ENCODE measurements at places on chromosomes 6 and 20.

DNA sequence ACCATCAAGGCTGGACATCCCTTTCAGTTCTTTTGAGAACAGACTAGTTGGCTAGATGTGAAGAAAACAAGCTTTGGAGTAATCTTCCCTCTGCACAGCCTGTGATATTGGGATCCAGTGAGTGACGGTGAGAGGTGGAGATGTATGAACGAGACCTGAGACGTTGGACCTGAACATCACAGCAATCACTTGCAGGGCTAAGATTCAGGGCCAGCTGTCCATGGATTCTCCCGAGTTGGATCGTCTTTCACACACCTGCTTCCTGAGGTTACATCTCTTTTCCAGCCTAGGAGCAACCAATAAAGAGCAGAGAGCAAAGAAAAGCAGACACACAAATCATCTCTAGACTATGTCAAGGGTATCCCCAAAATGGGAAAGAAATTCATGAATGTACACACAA lies 30.0 kb upstream of the TMEM14A start:
- DNase-seq: no peak

DNA sequence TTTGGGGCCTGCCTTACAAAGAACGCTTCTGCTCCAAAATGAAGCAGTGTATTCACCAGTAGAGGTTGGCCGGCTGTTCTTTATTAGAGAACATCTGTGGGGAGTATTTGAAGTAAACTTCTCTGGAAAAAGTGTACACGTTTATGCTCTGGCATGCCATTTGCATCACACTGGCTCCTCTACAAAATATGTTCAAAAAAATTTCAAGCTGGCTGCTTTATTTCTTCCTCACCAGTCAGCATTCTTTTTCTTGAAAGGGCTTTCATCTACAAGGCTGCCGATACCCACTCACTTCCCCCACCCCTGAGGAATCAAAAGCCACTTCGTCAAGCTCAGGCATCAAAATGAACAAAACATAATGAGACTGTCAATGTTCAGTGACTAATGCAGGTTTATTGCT lies 294.1 kb downstream of the TFAP2B start:
- DNase-seq: no peak

DNA sequence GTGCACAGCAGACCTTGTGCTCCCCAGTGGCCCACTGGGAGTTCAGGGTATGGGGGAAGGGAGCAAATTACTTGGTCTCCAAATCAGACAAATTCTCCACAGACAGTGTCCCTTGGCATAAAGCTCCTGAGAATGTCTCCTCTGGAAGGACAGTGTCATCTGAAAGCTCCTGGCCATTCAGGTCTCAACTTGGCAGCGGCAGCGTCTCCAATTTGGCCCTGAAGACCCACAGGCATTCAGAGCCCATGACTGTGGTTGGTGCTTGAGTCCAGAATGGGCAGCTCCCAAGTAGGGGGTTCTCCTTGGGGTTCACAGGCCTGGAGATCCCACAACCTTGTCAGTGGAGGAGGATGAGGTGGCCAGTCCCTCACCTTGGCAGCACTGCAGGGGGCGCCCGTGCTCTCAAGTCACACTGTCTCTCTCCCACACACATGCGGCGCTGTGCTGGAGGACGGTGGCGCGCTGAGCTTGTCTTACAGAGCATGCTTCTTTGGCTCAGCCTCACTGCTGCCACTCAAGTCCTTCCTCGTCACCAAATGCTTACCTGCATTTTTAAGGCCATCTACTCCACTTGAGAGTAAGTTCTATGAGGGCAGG lies 20.7 kb downstream of the DYNLRB1 start:
- peak; percentile 41 for DNase-seq

DNA sequence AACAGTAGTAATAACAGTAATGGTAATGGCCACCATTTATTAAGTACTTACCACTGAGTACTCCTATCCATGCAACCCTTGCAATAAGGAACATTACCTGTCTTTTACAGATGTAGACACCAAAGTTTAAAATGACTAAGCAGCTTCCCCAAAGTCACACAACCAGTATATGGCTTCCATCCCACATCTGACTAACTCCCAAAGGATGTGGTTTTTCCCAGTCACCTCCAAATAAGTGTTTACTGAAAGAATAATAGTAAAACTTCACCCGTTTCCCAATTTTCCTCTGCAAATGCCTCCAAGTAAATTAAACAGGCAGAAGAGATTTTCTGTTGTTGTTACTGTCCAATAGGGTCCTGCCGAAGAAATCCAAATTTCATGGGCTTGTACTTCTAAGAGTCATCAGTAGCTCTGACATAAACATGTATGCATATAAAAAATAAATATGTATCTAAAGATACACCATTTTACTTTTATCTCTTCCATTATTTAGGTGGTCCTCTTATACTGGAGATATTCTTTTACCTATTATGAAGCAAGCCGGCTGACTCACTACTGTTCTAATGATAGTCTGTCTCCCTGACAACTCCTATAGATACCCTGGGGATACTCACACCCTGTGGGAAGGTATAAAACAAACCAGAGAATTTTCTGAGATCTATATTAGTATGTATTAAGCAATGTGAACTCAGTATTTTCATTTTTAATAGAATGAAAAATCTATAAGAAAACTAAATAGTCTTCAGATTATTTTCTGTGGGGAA lies 77.9 kb upstream of the ID4 start:
- no peak for DNase-seq

GRCh38 chr20:57837208-57838035 lies 127.6 kb upstream of the PMEPA1 start:
- DNase-seq: no peak

Measured in CD4-positive, alpha-beta T cell treated with Interleukin-2 at 100 ng/mL for 4 hours (primary cell).